A172 (cell line): ENCODE measurements at places on chromosomes 1 and 21. TPM values are rescaled to one million over a fixed set of nuclear protein-coding genes. Genes with fewer than 3 reads are reported as not detected.

OR6K3 gene
- total RNA-seq = not detected in 2 replicates

PPOX gene
- 37.1 and 39.9 TPM in 2 replicates for total RNA-seq

DNA sequence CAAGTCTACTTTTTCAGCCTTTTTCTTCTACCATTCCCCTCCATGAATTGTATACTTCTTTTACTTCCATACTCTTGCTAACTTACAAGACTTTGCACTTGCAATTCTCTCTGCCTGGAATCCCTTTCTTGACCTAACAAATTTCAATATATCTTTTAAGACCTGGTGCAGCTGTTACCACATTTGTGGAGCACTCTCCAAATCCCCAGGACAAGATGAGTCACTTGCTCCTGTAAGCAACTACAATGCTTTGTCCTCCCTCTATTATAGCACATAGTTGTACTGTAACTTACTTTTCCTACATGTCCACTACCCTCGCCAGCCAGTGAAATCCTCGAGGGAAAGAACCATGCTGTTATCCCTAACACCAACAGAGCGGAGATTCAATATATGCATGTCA lies 43.1 kb downstream of the WARS2 start:
- DNase-seq = peak; percentile 8

CDK11B gene
- total RNA-seq = 9.0 and 9.6 TPM in 2 replicates

GRCh38 chr1:56954664-56955063 lies 11.2 kb downstream of the C8B start:
- no peak for DNase-seq
